ENCODE measurements at places on chromosomes 5 and 9.

DNA sequence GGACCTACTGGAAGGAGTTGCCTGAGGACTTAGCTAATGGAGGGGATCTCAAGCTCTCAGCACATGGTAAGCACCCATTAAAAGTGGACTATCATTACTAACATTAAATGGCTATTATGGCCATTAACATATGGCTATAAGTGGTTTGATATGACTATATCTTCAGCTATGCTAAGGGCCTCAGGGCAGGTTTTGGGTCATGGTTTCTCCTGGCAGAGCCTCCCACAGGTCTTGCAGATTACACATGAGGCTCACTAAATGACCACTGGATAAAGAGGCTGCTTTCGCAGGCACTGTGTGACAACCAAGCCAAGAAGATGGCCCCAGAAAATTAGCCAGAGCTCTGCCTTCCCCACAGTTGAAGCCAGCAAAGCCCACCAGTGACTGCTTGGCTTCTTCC lies 15.4 kb downstream of the CCNJL start:
- DNase-seq, result no peak

DNA sequence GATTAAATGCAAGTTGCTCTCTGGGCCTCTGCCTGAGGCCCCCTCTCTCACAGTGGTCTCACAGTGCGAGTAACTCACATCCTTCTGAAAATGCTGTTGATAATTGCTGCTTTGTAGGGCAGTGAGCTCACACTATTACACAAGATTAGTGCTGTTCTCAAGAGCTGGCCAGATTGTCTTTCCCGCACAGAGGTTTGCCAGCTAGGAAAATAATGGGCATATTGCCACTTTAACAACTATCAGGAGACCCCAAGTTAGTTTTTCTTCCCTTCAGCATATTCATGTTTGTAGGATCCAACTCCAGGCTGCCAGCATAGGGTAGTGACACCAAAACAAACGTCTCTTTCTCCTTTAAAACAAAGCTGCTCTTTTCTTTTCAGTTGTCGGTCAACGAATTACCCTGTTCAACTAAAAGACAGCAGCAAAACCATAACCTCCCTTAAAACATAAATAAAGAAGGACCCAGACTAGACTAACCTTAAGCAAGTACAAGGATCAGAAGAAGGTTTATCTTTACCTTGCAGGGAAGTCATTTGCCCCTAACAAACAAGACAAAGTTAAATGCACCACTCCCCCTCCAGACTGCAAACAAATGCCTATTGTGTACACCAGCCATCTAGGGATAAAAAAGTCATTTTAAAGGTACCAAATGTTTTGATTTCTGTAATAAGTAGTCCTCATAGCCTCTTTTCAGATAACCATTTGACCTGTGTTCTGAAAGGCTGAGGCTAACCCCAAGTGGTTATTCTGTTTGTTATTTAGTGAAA lies 91.4 kb downstream of the VCAN start:
- DNase-seq, result no peak

DNA sequence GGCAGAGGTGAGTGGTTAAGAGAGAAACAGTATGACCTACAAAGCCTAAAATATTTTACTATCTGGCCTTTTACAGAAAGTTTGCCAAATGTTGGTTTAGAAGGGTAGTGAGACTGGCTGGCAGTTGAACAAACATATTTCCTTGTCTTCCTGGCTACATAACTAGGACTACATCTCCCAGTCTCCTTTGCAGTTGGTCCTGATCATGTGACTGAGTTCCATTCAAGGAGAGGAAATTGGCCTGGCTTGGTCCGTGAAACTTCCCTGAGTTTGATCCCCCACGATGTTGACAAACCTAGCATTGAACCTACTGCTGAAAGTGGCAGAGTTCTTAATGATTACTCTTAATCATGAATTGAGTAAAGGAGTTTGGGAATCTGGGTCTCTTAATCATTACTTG lies 280.8 kb downstream of the SLIT3 start:
- DNase-seq, result no peak

DNA sequence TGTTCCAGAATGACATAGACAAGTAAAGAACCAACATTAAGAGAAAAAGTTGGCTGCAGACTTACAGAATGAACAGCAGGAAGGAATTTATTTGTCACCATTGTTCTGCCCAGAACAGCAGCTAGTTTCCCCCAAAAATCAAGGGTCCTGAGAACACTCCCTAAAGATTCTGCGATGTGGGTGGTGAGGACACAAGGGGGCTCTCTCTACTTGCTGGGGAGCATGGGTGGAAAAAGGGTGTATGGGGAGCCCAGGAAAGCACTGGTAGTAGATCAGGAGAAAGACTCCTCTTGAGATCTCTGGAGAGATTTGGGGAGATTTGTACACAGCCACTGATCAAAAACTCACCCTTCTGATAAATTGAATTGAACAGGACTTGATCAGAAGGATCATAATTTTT lies 316.5 kb downstream of the KCTD16 start:
- no peak for DNase-seq

DNA sequence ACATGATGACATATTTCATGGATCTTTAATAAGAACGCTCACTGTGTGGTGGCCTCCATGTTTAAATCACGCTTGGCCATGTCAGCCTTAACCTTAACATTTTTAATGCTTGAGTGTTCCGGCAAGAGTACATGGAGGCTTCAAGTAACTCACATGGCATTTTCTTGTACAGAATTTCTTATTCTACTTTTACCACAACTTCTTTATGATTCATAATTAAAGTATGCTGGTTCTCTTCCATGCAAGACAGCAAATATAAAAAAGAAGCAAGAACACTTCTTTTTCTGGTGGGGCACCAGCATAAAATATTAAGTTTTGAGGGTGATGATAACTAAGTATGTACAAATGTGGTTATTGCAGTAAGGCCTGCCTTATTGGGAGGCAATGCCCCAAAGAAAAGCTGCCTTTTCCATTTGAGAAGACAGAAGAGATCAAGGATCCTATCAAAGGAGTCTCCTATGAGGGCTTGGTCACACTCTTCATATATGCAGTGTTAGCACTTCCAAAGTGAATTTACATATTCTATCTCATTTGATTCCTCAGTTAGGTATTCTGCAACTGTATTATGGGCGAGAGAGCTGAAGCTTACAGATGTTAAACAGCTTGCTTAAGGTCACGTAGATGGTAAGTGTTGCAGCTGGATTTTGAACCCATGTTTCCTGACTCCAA lies 382.7 kb upstream of the MEF2C start:
- no peak for DNase-seq

DNA sequence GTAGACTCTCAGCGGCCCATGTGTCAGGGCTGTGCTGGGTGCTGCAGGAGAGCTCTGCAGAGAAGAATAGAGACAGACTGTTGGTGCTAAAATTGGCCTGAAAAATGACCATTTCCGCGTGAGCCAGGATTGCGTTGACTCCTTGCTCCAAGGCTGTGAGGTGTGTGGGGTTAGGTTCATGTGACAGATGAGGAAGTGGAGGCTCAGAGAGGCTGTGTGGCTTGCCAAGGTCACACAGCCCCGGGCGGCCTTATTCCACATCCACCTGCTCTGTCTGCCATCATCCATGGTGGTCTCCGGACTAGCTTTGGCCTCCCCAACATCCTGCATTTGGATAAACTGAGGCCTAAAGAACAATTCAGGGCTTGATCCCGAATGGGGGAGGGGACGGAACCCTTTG lies 15.2 kb downstream of the NEK6 start:
- DNase-seq, result peak; percentile 85

GRCh38 chr5:126826619-126827215 lies 49.8 kb downstream of the LMNB1 start:
- DNase-seq, result no peak

- DNase-seq, result no peak
Measured at GRCh38 chr5:145478651-145479050, 356.5 kb downstream of the PRELID2 start.

DNA sequence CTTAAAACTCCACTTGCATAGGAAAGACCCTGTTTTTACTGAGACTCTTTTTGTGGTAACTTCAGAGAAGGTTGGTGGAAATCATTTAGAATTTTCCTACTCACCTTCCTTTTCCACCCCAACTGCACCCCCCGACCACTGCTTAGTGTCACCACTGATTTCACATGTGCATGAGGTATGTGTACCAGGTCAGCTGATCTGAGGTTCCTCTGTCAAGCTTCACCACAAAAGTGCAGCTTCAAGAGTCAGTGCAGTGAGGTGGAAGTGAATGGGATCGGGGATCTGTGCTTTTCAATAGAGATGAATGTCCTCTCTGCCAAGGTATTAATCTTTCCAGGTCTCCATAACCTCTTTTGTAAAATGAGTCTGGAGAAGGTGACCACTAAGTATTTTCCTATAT lies 260.5 kb upstream of the WWC1 start:
- no peak for DNase-seq

DNA sequence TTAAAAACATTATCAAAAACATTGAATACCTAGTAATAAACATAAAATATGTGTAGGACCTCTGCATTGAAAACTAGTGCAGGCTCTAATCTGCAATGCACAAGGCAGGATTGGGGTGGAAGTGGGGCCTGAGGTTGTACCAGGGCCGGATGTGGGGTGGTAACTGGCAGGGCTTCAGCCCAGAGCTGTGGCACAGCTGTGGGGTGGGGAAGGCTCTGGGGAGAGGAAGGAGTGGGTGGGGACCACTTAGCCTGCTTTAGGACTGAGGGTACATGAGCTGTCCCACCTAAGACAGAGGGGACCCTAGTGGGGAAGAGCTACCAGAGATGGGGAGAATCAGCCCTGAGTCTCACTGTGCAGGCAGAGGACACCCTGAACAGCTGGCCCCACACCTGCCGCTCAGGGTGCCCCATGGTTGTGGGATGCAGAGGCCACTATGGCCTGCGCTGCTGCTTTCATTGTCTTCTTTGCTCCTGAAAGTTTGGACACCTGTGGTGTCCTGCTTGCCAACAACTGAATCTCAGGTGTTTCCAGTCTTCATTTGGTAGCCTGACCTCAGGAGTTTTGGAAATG lies 311.4 kb downstream of the TLE4 start:
- DNase-seq, result no peak

- no peak for DNase-seq
Measured at GRCh38 chr9:22054076-22054475, 45.0 kb upstream of the CDKN2B start.

- no peak for DNase-seq
Measured at GRCh38 chr5:116834796-116835515, 260.3 kb upstream of the SEMA6A start.

DNA sequence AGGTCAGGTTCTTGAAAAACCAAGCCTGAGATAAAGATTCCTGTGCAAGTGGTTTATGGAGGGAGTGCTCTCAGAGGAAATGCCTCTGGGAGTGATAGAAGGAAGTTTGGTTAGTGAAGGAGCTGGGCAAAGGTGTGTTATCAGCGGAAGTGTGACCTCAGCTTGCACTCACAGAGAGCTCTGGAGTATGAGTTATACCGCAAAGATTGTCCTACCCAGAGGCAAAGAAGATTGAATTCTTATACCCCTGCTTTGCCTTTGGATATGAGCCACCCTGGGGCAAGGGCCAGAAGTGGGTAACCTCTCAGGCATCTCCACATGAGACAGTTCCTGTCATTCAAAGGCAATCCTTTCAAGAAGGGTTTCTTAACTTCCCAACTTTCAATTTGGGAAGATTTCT lies 145.6 kb downstream of the MUSK start:
- DNase-seq, result no peak

- DNase-seq, result no peak
Measured at GRCh38 chr5:138903130-138903775, 28.1 kb upstream of the LRRTM2 start.

DNA sequence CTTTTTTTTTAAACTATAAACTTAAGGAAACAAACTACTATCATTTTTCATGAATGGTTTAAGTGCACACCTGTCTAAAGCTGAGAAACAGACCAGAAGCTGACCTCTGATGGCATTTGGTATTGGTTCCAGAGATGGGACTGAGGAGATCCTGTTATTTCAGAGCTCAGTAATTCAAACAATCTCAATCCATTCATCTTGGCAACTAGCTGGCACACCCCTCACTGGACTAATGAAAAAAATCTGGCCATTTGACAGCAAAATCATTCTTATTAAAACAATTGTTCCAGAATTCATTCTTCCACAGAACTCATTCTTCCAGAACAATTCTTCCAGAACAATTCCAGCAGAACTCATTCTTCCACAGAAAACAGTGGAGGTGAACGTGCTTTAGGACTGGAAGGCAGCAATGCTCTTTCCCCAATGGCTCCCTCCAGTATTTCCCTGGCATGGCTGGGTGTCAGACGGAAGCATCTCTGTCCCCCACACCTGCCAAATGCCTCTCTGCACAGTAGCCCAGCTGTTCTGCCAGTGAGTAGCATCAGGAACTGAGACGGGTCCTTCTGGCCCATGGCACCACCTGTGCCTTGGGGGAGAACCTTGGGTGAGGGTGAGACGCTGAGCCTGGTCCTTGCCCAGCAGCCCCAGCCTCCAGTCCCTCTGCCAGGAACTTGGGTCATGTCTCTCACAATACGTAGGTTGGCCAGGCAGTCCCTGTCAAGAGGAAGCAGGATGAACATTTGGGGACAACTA lies 87.5 kb upstream of the EQTN start:
- DNase-seq, result no peak

DNA sequence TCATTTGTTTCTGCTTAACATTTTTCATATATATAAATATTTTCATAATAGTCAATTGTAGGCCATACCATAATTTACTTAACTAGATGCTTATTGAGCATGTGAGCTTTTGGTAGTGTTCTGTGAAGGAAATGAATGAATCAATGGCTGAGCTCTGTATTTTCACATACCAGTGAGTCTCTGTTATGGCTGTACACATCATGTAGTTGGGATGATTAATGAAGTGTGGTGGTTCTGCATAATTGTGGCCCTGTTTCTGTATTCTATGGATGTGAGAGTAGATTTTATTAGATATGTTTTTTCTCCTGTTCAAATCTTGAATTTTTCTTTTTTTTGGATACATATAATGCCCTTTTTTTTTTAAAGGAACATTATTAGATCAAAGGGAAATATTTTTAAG lies 56.2 kb downstream of the CTNNA1 start:
- no peak for DNase-seq

GRCh38 chr5:151086192-151086869 lies 5.5 kb upstream of the TNIP1 start:
- DNase-seq, result peak; percentile 39

DNA sequence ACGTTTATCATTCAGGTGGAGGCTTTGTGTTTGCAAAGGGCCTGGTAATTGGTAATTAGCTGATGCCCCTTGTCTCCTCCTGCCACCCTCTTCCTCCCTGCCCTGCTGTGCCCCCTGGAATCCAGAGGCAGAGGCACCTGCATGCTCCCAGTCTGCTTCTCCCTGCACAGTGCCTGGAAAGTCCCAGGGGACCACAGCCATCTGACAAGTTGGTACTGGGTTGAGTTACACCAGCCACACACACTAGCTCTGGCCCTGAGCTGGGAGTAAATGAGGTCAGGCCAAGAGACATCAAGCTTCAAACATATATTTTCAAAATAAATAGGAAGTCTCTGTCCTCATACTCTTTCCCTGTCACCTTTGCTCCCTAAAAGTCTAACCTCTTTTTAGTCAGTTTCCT lies 56.3 kb downstream of the INSYN2B start:
- DNase-seq, result no peak

- DNase-seq, result peak; percentile 76
Measured at GRCh38 chr5:109689740-109690241, at the start of gene MAN2A1. Gene MAN2A1, plus strand, starts transcription at chr5:109689927. Its CDS starts 491 bp downstream, at chr5:109690418.

- DNase-seq, result peak; percentile 68
Measured at GRCh38 chr5:36606428-36607113, at the start of gene SLC1A3. Gene SLC1A3, plus strand, starts transcription at chr5:36606606. Its CDS starts 1,818 bp downstream, at chr5:36608424.

GRCh38 chr9:77725046-77725694 lies 77.0 kb upstream of the GNA14 start:
- DNase-seq, result no peak

- no peak for DNase-seq
Measured at GRCh38 chr5:23977997-23978396, 470.6 kb downstream of the PRDM9 start.

All from inflammatory macrophage (primary cell).